ENCODE measurements at places on chromosomes 7 and 10. TPM values are rescaled to one million over a fixed set of nuclear protein-coding genes. Genes with fewer than 3 reads are reported as not detected.
A peak's percentile ranks its signal among the peaks of the same experiment; 100 is the strongest.

Gene IL15RA
- 21.1 TPM for total RNA-seq

Gene UTF1
- not detected for total RNA-seq

Gene MCM10
- total RNA-seq = not detected

Gene SLC29A4
- 2.7 TPM for total RNA-seq

Gene DDC
- total RNA-seq = not detected

Gene DUSP5
- total RNA-seq = 9.8 TPM

Gene CTAGE4
- total RNA-seq = 1.7 TPM

Gene DKK1
- total RNA-seq = 3.1 TPM

Gene CLEC5A
- total RNA-seq = 0.12 TPM

Gene ADAM22
- 2.0 TPM for total RNA-seq

Gene FGFR2
- total RNA-seq = 41.6 TPM

Gene IGFBP1
- not detected for total RNA-seq

Gene CAMK2B
- total RNA-seq = 0.47 TPM

- no peak for ATAC-seq
These were observed 266.3 kb downstream of the PPP1R3A start for GRCh38 chr7:113652501-113652900.

GRCh38 chr10:89352802-89353201, 25.0 kb downstream of the IFIT3 start:
- no peak for ATAC-seq

DNA sequence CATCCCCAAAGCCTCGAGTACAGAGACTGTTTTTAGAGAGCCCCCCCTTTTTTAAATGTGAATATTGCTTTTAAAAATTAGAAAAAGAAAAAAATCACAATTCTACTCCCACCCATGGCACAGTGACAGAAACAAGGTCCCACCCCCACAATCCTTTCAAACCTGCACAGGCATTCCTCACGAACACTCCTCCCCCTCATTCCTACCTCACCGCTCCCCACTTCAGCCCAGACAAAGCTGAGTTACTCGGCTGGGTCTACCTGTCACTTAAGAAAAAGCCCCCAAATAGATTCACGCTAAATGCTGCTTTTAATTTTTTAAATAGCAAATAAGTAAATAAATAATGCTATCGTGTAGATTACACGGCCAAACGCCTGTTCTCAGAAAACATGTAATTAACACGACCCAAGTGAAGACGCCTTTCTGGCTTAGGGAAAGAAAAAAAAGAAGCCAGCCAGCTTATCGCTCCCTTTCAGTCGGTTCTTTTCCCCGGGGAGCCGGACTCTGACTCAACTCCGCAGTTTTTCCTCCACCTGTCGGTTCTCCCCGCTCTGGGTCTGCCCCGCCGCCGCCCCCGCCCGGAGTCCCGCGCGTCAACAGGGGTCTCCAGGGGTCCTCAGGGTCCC, 739 bp downstream of the MPP7 start:
- no peak for ATAC-seq

- no peak for ATAC-seq
These were observed 107.8 kb downstream of the ADARB2 start for GRCh38 chr10:1629326-1630198.

DNA sequence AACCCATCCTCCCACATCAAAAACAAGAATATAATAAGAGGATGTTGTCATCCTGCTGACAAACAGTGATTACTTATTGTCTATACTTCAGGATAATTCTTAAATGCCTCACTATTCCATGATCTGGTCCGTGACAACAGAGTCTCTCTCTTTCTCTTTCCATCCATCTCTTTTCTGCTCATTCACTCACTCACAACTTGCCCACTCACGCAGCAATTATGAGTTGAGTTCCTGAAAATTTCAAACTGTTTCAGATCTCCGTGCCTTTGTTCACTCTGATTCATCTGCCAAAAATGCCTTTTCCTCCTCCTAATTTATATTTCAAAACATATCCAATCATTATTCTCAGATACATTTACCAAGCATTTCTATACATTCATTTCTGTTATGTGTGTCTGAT, 1.4 kb downstream of the OR6B1 start:
- no peak for ATAC-seq

DNA sequence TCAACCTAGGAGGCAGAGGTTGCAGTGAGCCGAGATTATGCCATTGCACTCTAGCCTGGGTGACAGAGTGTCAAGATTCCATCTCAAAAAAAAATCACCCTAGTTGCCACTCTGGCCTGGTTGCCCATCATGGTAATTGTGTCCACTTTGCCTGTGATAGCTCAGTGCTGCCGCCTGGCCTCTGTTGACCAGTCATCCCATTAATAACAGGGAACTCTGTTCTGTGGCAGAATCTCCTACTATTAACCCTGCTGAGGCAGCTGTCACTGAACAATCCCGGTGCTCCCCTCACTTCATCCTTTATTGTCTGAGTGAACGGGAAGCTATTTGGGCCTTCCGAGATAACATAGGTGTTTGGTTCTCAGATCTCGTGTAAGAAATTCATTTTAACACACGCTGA, 14.6 kb downstream of the ZNF3 start:
- no peak for ATAC-seq

DNA sequence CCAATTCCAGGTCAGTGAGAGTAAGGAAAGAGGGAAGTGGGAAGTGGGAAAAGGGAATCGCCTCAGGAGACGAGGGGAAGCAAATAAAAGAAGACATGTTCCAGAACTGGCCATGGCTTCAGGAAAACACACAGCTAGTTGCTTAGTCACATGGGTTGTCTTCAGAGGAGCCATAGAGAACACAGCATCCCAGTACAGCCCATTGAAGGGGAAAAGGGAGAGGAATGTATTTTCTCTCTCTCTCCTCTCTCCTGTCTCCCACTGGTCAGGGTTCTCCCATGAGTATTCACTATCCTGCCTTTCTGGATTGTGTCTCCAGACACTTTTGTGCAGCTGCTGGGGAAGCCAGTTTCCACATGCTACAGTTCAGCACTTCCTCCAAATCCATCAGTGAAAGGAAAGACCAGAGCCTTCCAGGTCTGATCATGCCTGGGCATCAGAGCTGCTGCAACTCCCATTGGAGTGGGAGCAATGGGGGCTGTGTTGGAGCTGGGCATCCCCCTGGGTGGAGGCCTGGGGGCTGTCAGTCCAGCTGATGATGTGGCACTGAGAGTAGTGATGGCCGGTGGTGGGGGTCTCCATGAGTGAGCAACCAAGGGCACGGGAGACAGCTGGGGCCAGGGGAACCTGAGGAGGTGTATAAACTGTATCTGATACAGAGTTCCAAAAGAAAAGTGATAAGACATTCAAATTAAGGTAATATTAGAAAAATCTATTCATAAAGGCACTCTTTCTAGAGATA, 38.6 kb downstream of the MAP3K8 start:
- no peak for ATAC-seq

GRCh38 chr7:150801242-150801945, 825 bp downstream of the TMEM176A start:
- ATAC-seq = peak; percentile 4

- no peak for ATAC-seq
These were observed 146.3 kb downstream of the OTUD1 start for GRCh38 chr10:23585186-23585585.

DNA sequence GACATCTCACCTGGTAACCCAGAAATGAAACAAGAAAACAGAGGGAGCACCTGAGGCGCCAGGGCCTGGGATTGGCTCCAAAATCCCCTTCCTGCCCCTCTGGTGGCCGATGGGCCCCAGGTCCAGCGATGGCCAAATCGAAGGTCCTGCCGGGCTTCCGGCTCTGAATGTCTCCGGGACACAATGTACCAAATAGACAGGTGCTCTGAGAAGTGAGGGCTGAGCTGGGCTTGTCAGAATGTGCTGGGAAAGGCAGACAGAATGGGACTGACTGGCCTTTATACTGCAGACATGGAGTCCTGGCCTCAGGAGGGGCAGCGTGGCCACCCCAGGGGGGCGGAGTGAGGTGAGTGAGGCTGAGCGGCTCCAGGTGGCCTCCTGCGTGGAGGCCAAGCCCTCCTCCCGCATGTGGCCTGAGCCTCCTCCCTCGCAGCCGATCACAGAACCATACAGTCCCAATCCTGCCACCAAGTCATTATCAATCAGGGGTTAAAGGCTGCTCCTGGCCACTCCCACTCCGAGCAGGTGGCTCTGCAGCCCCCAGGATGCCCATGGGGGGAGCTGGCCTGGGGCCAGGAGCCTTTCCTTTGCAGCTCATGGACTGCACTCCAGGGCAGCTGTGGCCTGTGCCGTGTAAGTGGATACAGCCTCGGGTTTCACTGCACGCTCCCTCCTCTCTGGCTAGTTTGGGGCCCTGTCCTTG, 185.5 kb downstream of the ADARB2 start:
- no peak for ATAC-seq

GRCh38 chr10:24744946-24745345, 21.3 kb upstream of the ARHGAP21 start:
- no peak for ATAC-seq

DNA sequence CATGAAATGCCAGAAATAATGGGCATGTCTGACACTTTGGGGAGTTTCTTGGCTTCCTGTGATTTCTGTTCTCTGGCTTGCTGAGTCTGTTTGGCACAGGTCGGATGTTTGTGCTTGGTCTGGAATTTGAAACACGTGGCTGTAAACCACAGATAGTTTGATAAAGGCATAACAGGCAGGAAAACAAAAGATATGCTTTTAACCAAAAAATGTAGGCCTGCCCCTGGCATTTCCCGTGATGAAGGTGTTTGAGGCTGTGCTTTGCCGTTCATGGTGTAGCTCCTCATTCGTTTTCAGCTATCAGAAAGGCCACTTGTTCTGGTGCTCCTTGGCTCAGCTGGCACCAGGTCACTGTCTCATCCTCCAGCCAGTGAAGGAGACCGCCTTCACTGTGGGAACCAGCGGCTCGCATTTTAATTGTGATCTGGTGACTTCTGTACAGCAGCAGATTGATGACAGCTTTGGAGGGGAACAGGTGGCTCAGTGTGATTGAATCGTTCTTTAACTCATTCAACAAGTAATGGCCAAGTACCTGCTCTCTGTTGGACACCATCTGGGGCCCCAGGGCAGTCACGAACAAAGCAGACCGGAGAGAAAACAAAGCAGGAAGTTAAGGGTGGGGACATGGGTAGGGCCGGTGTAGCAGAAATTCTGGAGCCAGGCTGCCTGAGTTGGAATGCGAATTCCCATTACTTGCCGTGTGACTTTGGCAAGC, 111.5 kb downstream of the CCNY start:
- ATAC-seq = no peak

DNA sequence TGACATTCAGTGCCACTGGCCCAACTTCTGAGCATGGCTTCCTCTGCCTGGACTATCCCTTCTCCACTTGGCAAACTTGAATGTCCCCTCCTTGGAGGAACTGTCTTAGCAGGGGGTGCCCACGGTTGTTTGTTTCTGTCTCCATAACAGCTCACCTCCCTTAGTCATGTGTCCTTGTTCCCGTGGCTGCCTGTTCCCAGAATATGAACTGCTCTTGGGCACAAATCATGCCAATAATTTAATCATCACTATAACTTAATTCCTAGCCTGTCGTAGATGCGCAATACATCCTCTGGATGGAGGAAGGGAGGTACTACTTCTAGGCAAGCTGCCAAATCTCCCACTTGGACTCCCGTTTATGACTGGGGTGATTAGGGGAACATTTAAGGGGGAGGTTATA, 173.1 kb downstream of the MYOF start:
- no peak for ATAC-seq

DNA sequence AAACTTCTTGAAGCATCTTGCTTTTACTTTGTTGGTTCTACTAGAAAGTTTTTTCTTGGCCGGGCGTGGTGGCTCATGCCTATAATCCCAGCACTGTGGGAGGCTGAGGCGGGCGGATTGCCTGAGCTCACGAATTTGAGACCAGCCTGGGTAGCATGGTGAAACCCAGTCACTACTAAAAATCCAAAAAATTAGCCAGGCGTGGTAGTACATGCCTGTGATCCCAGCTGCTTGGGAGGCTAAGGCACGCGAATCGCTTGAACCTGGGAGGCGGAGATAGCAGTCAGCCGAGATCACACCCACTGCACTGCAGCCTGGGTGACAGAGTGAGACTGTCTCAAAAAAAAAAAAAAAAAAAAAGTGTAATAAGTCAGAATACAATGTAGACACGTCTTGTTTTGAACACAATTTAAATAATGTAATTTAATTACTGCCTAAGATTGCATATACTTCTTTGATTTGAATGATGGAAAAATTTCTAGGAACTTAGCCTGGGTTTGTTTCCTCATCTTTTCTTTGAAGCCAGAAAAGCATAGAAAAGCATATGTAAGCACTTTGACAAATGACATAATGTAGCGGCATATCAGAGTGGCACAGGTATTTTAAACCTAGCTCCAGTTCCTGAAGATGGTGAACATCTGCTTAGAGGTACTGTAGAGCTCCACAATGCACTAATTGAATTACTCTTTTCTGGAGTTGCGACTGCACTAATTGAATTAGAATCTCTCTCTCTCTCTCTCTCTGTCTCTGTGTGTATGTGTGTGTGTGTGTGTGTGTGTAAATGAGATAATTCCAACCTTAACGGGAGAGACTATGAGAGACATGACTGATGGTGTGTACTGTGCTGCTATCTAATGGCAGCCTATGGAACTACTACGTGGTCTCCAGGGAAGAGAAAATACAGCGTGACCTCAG, 87.8 kb downstream of the BTRC start:
- no peak for ATAC-seq

- ATAC-seq = no peak
These were observed 181.6 kb upstream of the HDAC9 start for GRCh38 chr7:18313965-18314364.

GRCh38 chr10:20891338-20891714, 5.8 kb downstream of the NEBL start:
- ATAC-seq = no peak

- ATAC-seq = no peak
These were observed 35.8 kb upstream of the HECW1 start for GRCh38 chr7:43076606-43077005.

GRCh38 chr7:41720886-41721285, 18.0 kb upstream of the INHBA start:
- no peak for ATAC-seq

DNA sequence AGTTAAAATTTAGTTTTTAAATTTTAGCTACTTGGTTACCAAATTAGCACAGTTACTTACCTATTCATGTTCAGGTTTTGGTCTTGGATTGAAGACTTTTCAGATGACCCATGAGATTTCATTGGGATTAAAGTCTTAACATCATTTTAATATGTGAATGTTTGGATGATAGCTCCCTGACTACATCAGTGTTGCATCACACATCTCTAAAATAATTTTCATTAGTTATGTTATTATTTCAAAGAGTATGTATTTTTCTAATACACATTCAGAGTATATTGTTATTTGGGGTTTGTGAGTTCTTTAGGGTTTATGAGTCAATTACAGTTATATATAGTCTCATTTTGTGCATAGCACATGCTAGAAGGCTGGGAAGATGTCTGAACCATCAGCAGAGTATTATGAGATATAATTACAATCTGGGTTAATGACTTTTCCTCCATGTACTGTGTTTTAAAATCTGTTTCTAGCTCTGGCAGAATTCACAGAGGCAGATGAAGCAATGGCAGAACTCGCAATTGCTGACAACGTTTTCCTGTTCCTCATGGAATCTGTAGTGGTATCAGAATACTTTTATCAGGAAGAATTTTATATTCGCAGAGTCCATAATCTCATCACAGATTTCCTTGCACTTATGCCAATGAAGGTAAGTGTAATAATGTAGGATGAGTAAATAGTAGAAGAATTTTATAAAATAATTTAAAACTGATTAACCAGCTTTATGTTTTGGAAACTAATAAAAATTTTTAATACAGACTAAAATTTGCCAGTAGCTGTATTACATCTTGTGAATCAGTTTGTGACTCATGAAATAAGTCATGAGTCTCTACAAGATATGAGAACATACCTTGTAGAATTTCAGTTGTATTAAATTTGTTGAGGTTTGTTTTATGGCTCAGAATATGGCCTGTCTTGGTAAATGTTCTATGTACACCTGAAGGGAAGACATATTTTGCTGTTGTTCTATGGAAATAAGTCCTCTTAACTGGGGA, 26.9 kb downstream of the NUP205 start:
- no peak for ATAC-seq

- ATAC-seq = no peak
These were observed 670.1 kb downstream of the MAGI2 start for GRCh38 chr7:78783179-78783962.

Measured in gastroesophageal sphincter (tissue), 4 donors.